Posterior vena cava (tissue), 2 donors: ENCODE measurements at places on chromosomes 4 and X. TPM values are rescaled to one million over a fixed set of nuclear protein-coding genes. Genes with fewer than 3 reads are reported as not detected.

The SUPT20HL1 gene
- 0.48 TPM for total RNA-seq

The CYLC1 gene
- total RNA-seq: not detected

The RNF128 gene
- not detected for total RNA-seq

The MMRN1 gene
- 71.0 TPM for total RNA-seq

The GPC3 gene
- 11.3 TPM for total RNA-seq

The SULT1B1 gene
- 7.5 TPM for total RNA-seq

The FGF13 gene
- total RNA-seq: 13.6 TPM

The AR gene
- total RNA-seq: 12.3 TPM

The SPACA5 gene
- not detected for total RNA-seq

The FATE1 gene
- not detected for total RNA-seq

The SPANXN3 gene
- not detected for total RNA-seq

The SOD3 gene
- total RNA-seq: 289 TPM

The ARMCX2 gene
- 33.0 TPM for total RNA-seq

The DKK2 gene
- total RNA-seq: 1.1 TPM

The SPATA4 gene
- total RNA-seq: 0.76 TPM

The NPNT gene
- 106 TPM for total RNA-seq

The CD99L2 gene
- total RNA-seq: 48.0 TPM

The ODAM gene
- not detected for total RNA-seq

The MID1IP1 gene
- 36.7 TPM for total RNA-seq

The MAGEA3 gene
- total RNA-seq: not detected

The RTL5 gene
- 10.7 TPM for total RNA-seq

The NSDHL gene
- total RNA-seq: 10.7 TPM

The GATA1 gene
- not detected for total RNA-seq

The CCSER1 gene
- total RNA-seq: 1.8 TPM

The AFP gene
- total RNA-seq: not detected

The HAND2 gene
- 3.5 TPM for total RNA-seq

The ADGRG4 gene
- 0.71 TPM for total RNA-seq

The WNK3 gene
- 4.4 TPM for total RNA-seq

The IL2 gene
- total RNA-seq: not detected

The OTC gene
- 2.9 TPM for total RNA-seq

The PABPC5 gene
- 2.9 TPM for total RNA-seq

The PAGE4 gene
- total RNA-seq: not detected

The AREG gene
- total RNA-seq: 2.9 TPM

The NXF2 gene
- not detected for total RNA-seq

The PASD1 gene
- total RNA-seq: not detected

The IKBKG gene
- 24.2 TPM for total RNA-seq

The TCEAL7 gene
- total RNA-seq: 11.6 TPM

The ZDHHC15 gene
- total RNA-seq: 2.0 TPM

The GLOD5 gene
- total RNA-seq: not detected

The FRAS1 gene
- total RNA-seq: 8.1 TPM

The CCNI gene
- total RNA-seq: 394 TPM

The FRMD7 gene
- total RNA-seq: 0.69 TPM

The TEX13D gene
- total RNA-seq: not detected

The PNPLA4 gene
- 12.4 TPM for total RNA-seq

The DGAT2L6 gene
- total RNA-seq: not detected

The FAM53A gene
- total RNA-seq: 1.5 TPM

The USP17L29 gene
- not detected for total RNA-seq

The COX7B2 gene
- not detected for total RNA-seq

The TLR6 gene
- total RNA-seq: 4.9 TPM

The CYSLTR1 gene
- 6.8 TPM for total RNA-seq

The SLITRK2 gene
- 0.28 TPM for total RNA-seq
